ENCODE measurements at places on chromosomes 13 and 19.

GRCh38 chr13:34587576-34587975, 354.5 kb upstream of the NBEA start:
- DNase-seq, result no peak

GRCh38 chr13:113528813-113529180, 38.3 kb upstream of the DCUN1D2 start:
- no peak for DNase-seq

DNA sequence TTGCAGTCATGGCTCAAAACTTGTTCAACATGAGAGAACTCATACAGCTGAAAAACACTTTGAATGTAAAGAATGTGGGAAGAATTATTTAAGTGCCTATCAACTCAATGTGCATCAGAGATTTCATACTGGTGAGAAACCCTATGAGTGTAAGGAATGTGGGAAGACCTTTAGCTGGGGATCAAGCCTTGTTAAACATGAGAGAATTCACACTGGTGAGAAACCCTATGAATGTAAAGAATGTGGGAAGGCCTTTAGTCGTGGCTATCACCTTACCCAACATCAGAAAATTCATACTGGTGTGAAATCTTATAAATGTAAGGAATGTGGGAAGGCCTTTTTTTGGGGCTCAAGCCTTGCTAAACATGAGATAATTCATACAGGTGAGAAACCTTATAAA, 20.1 kb downstream of the ZNF283 start:
- DNase-seq, result no peak

- peak; percentile 68 for DNase-seq
Measured at GRCh38 chr13:29081036-29081435, 260.9 kb downstream of the MTUS2 start.

GRCh38 chr13:33806470-33807248, 11.3 kb upstream of the RFC3 start:
- no peak for DNase-seq

- no peak for DNase-seq
Measured at GRCh38 chr13:26853323-26853722, 92.7 kb upstream of the GPR12 start.

GRCh38 chr19:55145232-55145631, 3.8 kb downstream of the TNNT1 start:
- no peak for DNase-seq

- DNase-seq, result no peak
Measured at GRCh38 chr13:98300956-98301641, 124.0 kb upstream of the RNF113B start.

- DNase-seq, result no peak
Measured at GRCh38 chr19:48509467-48510194, 2.0 kb downstream of the LMTK3 start.

- no peak for DNase-seq
Measured at GRCh38 chr19:29003641-29004409, 209.1 kb downstream of the UQCRFS1 start.

GRCh38 chr19:33674626-33675367, 53.0 kb downstream of the CHST8 start:
- no peak for DNase-seq

- DNase-seq, result peak; percentile 1
Measured at GRCh38 chr19:20513189-20513904, 52.2 kb downstream of the ZNF737 start.

DNA sequence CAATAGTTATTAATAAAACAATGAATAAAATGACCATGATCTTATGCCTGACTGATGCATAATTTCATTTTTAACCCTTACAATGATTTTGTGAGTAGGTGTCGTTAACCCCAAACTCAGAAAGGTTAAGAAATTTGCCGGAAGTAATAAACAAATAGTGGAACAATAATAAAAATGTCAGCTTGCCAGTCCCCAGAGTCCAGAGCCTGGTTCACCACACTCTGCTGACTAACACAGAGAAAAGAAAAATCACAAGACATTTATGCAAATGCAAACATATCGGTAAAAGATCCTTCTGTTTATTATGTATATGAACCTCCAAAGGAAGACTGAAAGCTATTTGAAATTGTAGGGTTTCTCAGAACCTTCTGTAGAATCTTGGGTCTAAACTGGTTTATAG, 563.7 kb downstream of the EFNB2 start:
- no peak for DNase-seq

DNA sequence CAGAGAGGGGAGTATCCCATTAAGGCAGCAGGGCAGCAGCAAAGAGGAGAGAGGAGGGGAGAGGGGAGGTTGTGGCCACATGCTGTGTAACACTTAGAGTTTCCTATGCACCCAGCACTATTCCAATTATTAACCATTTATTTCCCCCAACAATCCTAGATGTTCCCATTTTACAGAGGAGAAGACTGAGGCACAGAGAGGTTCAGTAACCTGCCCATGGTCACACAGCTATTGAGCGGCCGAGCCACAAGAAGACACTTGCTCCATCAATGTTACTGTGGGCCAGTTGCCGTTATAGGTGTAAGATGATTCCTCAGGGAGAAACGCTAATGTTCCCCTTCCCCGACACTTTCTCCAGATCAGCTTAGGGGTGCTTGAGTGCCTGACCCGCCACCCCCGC, 69.2 kb downstream of the INSR start:
- DNase-seq, result no peak

- DNase-seq, result no peak
Measured at GRCh38 chr13:79285159-79285558, 120.9 kb downstream of the RBM26 start.

DNA sequence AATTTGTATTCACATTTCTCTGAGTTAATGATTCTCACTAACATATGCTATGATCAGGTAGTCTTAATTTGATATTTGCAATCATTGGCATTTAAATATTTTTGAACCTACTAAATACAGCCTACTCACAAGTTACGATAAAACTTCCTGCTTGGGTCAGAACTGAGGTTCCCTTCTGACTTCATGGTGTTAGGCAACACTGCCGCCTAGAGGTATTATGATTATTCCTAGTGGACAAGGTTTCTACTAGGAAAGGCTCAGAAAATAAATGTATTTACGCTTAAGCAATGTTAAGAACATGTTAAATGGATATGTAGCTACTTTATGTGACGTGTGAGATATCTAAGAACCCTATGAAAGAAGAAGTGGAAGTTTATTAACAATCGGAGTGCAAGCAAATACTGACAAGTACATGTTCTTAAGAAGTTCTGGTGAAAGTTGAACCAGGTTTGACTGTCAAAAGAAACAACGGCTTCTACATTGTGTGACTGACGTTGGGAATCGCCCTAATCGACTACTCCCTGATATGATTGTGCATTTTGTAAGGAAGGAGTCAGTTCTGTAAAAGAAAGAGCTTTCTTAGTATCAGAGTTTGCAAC, 1395.8 kb downstream of the SLITRK5 start:
- DNase-seq, result peak; percentile 19

DNA sequence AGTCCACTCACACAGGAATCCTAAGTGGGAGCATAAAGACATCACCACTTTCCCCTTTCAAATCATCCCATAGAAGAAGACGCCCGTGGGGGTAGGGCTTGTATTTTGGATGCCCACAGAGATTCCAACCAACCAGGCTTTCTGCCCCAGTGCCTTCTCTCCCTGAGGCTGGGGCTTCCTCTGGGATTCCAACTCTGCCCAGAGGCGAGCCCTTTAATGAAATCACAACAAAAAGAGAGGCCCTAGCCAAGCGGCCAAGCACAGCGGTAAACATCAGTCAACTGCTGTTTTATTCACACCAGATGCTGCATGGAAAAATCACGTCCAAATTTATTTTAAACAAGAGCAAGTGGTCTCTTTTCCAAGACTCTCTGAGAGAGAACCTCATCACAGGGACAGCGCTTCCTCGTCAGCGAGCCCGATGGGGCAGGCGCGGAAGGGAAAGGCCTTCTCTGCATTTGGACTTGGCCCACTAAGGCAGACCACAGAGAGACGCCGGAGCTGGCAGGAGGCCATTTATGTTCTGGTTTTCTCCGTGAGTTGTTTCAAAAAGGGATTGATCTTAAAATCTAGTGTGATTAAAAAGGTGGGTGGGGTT, 31.5 kb downstream of the ADPRHL1 start:
- DNase-seq, result no peak

- no peak for DNase-seq
Measured at GRCh38 chr19:7983286-7983950, 22.0 kb downstream of the ELAVL1 start.

DNA sequence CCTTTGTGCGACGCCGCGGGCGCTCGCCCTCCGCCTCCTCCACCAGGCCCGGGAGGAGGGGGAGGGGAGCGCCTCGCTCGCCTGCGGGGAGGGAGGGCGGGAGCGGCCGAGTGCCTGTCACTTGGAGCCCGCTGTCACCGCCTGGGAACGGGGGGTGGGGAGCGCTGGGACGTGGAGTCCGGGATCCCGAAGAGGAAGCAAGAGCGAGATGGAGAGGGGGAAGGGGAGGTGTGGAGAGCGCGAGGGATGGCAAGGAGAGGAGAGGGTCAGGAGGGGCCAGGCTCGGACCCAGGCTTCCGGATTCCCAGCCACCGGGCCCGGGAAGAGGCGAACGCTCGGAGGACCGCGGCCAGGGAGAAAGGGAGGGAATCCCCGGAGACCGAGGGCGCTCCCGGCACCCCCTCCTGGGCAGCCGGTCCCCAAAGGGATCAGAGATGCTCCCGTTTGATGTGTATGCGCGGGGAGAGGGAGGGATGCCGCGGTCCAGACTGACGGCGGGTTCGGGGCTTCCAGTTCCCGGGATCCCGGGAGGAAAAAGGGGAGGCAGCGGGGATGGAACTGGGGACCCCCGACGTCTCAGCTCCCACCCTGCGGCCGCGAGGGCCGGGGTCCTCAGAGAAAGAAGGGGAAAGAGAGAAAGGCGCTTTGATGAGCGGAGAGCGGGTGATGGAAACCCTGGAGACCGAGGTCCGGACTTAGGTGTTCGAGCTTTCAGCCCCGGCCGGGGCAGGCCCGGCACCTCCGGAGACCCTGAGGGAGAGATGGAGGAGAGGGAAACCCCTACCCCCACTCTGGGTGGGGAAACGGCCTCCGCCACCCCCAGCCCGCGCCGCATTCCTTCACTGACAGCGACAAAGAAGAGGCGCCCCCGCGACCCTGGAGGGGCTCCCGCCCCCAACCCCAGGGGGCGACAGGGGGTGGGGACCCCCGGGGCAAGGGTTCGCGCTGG, 4.7 kb upstream of the DPF1 start:
- DNase-seq, result no peak

- DNase-seq, result no peak
Measured at GRCh38 chr13:102018716-102019115, 383.1 kb downstream of the FGF14 start.
